ENCODE measurements at places on chromosomes 2 and 18.

- no peak for DNase-seq
Observed at GRCh38 chr18:41579185-41579584, 375.8 kb upstream of the PIK3C3 start.

DNA sequence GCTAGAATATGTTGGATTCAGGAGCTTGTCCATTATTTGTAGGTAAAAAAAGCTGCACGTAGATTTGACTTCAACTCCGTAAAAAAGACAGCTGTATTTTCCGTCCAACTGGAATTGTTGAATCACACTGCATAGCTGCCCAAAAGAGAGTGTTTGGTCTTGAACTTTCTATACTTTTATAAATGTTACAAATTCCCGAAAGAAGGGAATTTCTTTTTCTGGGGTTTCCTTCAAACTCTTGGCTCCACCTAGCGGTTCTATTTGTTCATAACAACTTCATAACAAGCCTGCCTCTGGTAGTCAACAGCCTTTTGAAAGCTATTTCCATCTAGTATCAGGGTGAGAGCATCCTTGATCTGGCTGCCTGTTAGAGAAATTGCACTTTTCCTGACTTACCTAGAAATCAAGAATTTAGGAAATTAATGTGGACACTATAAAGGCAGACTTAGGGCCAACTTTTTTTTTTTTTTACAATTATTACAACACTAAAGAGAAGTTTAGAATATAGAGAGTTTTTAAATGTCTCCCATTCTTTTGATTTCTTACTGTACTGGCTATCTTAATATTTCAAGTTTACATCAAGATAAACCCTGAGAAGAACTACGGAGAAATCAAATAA lies 48.1 kb downstream of the TMEM185B start:
- DNase-seq, result peak; percentile 61

DNA sequence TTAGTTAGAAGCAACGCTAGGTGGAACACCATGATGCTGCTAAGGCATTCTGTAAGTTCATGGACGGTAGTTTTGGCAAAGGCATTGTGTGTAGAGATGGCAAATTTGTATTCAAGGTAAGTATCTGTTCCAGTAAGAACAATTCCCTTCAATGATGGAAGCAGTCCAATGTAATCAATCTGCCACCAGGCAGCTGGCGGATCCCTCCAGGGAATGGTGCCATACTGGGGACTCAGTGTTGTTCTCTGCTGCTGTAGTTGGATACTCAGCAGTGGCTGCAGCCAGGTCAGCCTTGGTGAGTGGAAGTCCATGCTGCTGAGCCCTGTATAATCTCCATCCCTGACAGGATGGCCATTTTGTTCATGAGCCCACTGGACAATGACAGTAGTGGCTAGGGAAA lies 62.8 kb downstream of the ARL6IP6 start:
- DNase-seq, result no peak

DNA sequence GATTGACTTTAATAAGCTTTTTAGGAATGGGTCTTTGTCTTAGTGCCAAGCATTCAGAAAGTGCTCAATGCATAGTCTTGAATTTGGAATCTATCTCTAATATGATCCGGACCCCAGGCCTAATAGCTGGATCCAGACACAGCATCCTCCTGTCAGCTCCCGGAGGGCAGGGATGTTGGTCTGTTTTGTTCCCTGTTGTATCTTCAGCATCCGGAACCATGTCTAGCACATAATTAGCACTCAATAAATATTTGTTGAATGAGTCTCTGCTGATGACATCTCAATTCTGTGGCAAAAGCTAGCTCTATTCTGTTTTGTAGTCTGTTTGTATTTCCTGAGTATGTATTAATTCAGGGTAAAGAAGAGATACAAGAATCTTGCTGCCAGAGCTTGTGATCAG lies 169.1 kb downstream of the DCDC2C start:
- DNase-seq, result no peak

DNA sequence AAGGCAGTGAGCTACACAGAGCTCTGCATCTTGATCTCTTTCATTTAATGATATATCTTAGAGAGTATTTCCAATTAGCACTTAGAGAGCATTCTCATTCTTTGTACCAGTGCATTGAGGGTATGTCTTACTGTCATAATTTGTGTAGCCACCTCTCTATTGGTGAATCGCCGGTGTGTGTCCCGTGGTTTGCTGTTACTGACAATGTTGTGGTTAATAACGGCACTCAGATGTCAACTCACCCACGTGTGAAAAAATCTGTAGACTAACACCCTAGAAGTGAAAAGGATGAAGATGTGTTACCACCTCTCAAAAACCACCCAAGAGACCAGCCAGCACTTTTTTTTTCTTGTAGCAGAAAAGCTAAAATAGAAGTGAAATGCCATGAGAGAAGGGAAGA lies 37.1 kb downstream of the TEX51 start:
- no peak for DNase-seq

DNA sequence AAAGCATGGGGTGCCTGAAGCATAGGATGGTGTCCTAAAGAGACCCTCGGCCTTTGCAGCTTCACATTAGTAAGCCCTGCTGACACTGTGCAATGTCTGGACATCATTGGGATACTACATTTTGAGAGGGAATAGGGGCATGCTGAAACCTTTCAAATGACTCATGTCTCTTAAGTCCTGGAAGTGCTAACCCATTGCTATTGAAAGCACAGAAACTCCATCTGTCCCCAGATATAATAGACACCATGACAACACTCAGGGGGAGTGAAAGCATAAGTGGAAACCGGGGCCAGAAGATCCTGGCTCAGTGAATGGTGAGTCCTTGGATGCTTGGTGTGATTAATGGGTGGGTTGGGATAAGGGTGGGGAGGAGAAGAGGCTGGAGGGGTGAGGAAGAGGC lies 595.5 kb upstream of the ID2 start:
- DNase-seq, result no peak

- DNase-seq, result no peak
Observed at GRCh38 chr2:138369856-138370255, 131.7 kb upstream of the SPOPL start.

GRCh38 chr18:75244351-75245313 lies 34.0 kb downstream of the TSHZ1 start:
- DNase-seq, result peak; percentile 33
